ENCODE measurements at places on chromosomes 6 and 20. TPM values are rescaled to one million over a fixed set of nuclear protein-coding genes. Genes with fewer than 3 reads are reported as not detected.

GRCh38 chr6:26234421-26235301, 130.3 kb upstream of the BTN3A2 start:
- H3K4me3 ChIP-seq, result peak overlapping the region; percentile 93
- H3K4me1 ChIP-seq, result peaks cover 18% of the 10 kb centered on the region
- no peaks in the 10 kb centered on the region for H3K36me3 ChIP-seq
- no peaks in the 10 kb centered on the region for H3K27me3 ChIP-seq
- peak; percentile 94 for DNase-seq
- H3K27ac ChIP-seq, result peak overlapping the region; percentile 87

DNA sequence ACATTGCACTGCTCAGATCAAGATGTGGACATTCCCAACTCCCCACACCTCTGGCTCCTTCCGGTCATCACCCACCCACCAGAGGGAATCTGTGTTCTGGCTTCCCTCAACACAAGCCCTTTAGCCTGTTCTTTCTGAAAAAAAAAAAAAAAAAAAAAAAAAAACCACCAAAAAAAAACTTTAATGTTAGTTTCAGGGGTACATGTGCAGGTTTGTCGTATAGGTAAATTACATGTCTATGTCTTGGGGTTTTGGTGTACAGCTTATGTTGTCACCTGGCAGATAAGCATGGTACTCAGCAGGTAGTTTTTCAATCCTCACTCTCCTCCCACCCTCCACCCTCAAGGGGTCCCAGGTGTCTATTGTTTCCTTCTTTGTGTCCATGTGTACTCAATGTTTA, 135.8 kb upstream of the FOXA2 start:
- H3K4me1 ChIP-seq, result no peaks in the 10 kb centered on the region
- no peak overlapping the region for H3K4me3 ChIP-seq
- no peaks in the 10 kb centered on the region for H3K27me3 ChIP-seq
- no peaks in the 10 kb centered on the region for H3K36me3 ChIP-seq
- H3K27ac ChIP-seq, result no peak overlapping the region
- no peak for DNase-seq

DNA sequence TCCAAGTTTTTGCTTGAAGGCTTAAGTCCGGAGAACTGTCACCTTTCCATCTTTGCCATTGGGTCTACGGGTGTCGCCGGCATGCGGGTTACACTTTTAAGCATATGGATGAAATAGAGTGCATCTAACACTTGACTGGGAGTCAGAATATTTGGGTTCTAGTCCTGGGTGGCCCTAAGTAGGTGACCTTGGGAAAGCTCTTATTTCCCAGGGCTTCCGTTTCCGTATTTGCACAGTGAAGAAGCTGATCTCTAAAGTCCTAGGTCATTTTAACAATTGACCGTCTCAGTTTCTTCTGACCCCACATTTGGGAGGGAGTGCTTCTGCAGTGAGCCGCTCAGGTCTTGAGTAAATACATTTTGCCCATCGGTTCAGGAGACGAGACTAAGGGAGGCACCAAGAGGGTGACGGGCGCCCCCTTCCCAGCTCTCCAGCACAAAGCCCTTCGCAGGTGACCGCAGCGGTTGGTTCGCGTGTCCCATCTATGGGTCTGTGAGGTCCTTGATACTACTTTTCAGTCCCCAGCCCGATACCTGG, 651 bp upstream of the BLTP3A start:
- peaks cover 8% of the 10 kb centered on the region for H3K4me1 ChIP-seq
- peak overlapping the region; percentile 79 for H3K27ac ChIP-seq
- H3K36me3 ChIP-seq, result no peaks in the 10 kb centered on the region
- H3K27me3 ChIP-seq, result no peaks in the 10 kb centered on the region

CUL7 gene
- 11.6 TPM for total RNA-seq

TGM3 gene
- total RNA-seq, result not detected

MRPS18B gene
- total RNA-seq, result 25.6 TPM

CD83 gene
- total RNA-seq, result 5.1 TPM

SPATS1 gene
- total RNA-seq, result not detected

TRIM38 gene
- 24.5 TPM for total RNA-seq

SIRPG gene
- total RNA-seq, result 77.5 TPM

GRCh38 chr20:24406750-24407149, 62.7 kb upstream of the SYNDIG1 start:
- no peaks in the 10 kb centered on the region for H3K27me3 ChIP-seq
- no peaks in the 10 kb centered on the region for H3K36me3 ChIP-seq
- H3K4me1 ChIP-seq, result no peaks in the 10 kb centered on the region
- peak overlapping the region; percentile 14 for H3K27ac ChIP-seq

GRCh38 chr6:116931456-116931855, 54.4 kb downstream of the RFX6 start:
- H3K4me1 ChIP-seq, result no peaks in the 10 kb centered on the region
- H3K36me3 ChIP-seq, result no peaks in the 10 kb centered on the region
- H3K4me3 ChIP-seq, result no peak overlapping the region
- no peaks in the 10 kb centered on the region for H3K27me3 ChIP-seq
- no peak for DNase-seq
- no peak overlapping the region for H3K27ac ChIP-seq

DNA sequence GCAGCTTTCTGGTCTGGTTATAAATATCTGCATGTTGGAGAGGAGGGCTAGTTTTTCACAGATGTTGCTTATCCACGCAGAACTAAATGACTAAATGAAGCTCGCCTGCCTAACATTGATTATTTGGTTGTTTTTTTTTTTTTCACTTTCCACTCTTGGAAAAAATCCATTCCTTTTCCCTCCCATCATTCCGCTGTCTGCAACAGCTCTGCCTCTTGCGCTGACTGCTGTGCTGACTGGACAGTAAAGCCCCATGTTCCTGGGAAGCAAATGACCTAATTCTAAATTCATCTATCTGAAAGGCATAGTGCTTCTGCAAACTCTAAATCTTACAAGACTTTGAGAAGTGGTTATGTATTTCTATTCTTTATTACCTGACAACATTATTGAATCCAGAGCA, 255.5 kb upstream of the PLN start:
- no peak overlapping the region for H3K27ac ChIP-seq
- no peaks in the 10 kb centered on the region for H3K27me3 ChIP-seq
- DNase-seq, result no peak
- H3K4me3 ChIP-seq, result no peak overlapping the region

All from naive thymus-derived CD4-positive, alpha-beta T cell (primary cell).